ENCODE measurements at places on chromosomes 1 and 21. TPM values are rescaled to one million over a fixed set of nuclear protein-coding genes. Genes with fewer than 3 reads are reported as not detected.

Gene PRAMEF6
- polyA plus RNA-seq: not detected

Gene HTR1D
- 0.13 TPM for polyA plus RNA-seq

Gene ZNF496
- 39.9 TPM for polyA plus RNA-seq

Gene RNU1-3
- polyA plus RNA-seq: 2.7 TPM

Gene SH2D5
- polyA plus RNA-seq: 0.05 TPM

DNA sequence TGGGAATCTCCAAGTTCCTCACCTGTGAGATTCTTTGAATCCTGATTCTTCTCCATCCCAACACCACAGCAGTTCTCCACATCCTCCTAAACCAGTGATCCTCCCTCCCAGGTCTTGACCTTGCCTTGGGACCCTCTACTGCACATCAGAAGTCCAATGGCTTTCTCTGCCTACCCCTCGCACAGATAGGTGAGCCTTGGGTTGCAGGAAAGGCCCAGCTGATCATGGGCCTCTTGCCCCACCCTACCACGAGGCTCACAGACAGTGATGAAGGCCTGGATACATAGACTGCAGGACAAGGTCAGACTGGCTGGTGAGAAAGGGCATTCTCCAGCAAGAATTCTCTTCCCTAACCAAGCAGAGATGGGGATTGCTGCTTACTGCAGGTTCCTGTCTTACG is 825 bp downstream of the FABP3 start:
- no peak for DNase-seq

DNA sequence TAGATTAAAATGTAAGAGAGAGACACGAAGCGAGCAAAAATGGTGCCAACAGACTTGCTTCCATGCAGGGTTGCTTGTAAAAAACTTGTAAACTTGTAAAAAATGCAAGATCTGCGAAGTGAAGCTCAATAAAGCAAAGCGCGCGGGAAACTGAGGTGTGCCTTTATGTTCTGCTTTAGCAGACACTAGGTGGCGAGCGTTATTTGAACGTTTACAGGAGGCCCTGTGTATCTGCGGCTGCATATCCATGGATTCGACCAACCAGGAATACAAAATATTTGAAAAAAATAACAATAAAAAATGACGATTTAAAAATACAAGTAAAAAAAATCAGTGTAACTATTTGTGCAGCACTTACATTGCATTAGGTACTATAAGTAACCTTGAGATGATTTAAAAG is 1.5 kb downstream of the UBE2G2 start:
- no peak for DNase-seq

GRCh38 chr1:93061895-93062792 is 16.9 kb upstream of the MTF2 start:
- no peak for DNase-seq

- DNase-seq: no peak
Observed at GRCh38 chr1:25664357-25665199, 48.0 kb downstream of the MAN1C1 start.

DNA sequence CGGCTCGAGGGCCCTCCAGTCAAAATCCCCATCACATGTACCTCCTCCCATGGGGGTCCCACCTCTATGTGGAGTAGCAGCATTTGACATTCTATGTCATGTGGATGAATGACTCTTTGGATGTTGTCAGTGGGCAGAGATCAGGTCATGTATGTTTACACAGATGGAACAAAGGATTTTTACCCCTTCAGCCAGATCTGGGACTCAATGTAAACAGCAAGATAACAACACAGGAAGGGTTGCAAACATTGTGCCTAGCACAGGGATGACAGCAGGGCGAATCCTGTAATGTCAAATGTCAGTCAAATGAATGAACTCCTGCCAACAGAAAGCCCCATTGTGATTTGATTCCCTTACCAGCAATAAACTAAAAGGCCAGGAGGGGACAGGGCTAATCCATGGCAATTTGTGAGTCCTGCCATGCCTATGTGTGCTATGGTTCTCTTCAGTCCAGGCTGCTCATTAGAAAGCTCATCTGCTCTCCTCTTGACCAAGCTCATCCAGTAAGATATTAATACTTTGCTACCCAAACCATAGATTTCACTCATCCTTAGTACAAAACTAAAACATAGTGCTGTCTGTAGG is 60.3 kb downstream of the PGBD5 start:
- no peak for DNase-seq

DNA sequence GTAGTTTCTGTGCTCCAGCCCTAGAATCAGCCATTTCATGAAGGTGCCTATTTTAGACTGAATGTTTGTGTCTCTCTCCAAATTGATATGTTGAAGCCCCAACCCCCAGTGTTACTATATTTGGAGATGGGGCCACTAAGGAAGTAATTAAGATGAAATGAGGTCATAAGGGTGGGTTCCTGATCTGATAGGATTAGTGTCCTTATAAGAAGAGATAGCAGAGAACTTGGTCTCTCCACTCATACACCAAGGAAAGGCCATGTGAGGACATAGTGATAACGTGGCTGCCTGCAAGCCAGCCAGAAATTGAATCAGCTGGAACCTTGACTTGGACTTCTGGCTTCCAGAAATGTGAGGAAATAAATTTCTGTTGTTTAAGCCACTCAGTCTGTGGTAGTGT is 12.3 kb downstream of the RAVER2 start:
- no peak for DNase-seq

GRCh38 chr1:231950331-231951128 is 323.9 kb downstream of the DISC1 start:
- no peak for DNase-seq

GRCh38 chr1:156926175-156926574 is 5.7 kb downstream of the LRRC71 start:
- DNase-seq: peak; percentile 50

DNA sequence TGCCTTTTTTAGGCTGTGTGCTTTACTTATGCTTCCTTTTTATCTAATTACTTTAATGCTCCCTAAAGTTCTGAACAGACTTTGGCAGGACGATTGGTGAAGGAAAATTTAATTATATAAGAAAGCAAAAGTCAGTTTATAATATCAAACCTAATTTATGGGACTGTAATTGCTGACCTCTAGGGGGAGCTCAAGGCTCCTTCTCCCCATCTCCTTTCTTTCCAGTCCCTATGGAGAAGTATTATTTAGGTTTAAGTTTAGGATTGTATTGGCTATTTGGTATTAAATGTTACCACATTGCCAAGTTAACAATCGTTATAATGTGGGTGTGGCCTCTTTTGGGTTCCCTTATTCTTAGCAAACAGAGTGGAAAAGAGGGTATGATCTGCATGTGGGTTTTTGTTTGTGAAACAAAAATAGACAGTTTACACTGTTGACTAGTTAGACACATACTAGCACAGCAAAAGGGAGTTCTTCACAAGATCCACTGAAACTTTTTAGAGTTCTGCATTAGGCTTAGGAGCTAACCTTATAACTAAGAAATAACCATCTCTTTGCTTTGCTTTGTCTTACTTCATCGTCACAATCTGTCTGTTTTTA is 48.2 kb upstream of the TNFSF4 start:
- no peak for DNase-seq

GRCh38 chr1:9626201-9626608 is 25.3 kb upstream of the PIK3CD start:
- DNase-seq: no peak

- DNase-seq: no peak
Observed at GRCh38 chr21:34942911-34943310, 106.2 kb downstream of the RUNX1 start.

GRCh38 chr1:65063025-65063424 is 85.0 kb upstream of the AK4 start:
- DNase-seq: no peak

GRCh38 chr1:59004755-59005154 is 220.9 kb upstream of the JUN start:
- no peak for DNase-seq

DNA sequence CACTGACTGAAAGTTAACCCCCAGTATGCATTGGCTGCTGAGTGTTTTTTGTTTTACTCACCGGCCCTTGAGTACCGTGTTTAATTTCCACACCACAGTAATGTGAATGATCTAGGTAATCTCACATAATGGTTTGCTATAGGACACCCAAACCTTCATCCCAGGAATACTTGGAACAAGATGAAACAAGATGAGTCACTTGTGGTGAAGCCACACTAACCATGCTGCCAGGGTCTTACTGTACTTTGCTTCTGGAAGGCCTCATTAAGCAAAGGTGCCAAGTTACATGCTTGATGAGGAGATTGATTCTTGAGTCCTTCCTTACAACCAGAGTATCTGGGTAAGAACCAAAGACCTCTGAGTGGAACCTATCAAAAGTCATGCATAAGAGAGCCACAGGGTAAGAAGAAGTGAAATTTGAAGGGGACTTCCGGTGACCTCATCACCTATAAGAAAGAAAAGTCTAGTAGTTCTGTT is 163.3 kb downstream of the NRIP1 start:
- no peak for DNase-seq

- DNase-seq: no peak
Observed at GRCh38 chr1:51966559-51966958, 23.9 kb downstream of the RAB3B start.

DNA sequence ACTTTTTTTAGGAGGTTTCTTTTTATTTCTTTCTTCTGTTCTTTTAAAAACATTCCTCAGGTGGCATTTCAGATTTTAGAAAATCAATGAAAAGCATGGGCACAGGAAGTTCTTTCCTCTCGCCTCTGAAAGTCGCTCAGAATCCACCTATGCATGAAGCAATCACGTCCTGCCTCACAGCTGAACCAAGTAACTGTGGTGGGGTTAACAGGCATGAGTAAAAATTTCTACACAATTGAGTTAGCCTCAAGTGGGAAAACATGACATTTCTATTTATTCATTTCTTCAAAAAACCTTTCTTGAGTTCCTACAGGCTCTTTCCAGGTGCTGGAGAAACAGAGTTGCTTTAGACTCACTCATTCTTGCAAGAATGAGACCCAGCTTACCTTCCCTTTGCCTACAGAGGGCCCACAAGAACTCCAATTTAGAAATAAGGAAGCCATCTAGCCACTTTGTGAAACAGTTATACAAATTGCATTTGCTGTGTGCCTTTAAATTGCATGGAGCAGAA is 508.9 kb upstream of the PKN2 start:
- no peak for DNase-seq

DNA sequence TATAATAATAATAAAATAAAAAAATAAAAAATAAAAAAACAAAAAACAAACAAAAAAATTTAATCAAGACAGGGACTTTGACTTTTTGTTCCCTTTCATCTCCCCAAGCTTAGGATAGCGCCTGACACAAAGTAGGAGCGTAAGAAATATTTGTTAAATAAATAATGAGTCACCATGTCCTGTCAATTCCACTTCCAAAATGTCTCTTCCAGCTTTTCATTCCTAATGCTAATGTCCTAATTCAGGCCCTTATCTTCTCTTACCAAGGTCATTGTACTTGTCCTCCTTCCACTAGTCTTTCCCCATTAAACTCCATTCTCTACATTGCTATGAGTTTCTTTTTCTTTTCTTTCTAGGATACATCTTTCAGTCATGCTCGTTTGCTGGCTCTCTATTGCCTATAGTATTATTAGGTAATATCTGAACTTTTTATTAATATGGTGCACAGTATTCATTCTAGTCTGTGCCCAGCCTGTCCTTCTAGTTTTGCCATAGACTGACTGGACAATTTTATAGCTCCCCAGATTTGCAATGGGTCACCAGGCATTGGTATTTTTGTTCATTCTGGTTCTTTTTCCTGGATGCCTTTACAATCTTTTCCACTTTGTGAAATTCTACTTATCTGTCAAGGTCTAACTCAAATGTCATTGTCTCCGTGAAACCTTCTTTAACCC is 11.4 kb downstream of the NEXN start:
- DNase-seq: no peak
